ENCODE measurements at places on chromosomes 16 and 17.

- DNase-seq, result peak; percentile 54
These were observed 2.8 kb upstream of the UBTF start for GRCh38 chr17:44222112-44222869.

DNA sequence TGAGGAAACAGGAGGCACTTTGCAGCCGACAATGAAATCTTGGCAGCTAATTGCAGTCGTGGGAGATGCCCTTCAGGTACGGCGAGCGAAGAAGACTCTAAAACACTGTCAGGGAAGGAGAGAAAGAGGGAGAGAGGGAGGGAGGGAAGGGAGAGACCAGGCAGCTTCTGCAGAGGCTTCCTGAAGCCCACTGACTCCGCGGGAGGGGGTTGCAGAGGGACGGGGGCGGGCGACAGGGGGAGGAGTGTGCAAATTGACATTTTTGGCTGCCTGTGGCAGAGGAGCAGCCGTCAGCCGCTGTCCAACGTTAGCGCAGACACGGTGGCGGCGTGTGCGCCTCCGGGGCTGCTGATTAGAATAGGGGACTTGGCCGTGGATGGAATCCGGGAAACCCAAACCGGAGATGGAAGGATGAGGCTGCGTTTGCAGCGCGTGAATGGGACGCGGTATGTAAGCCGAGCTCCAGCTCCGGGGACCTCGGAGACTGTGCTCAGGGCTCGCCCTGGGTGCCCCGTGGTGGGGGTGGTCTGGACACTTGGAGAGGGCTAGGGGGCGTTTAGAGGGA lies 849.1 kb upstream of the RBFOX1 start:
- DNase-seq, result no peak

DNA sequence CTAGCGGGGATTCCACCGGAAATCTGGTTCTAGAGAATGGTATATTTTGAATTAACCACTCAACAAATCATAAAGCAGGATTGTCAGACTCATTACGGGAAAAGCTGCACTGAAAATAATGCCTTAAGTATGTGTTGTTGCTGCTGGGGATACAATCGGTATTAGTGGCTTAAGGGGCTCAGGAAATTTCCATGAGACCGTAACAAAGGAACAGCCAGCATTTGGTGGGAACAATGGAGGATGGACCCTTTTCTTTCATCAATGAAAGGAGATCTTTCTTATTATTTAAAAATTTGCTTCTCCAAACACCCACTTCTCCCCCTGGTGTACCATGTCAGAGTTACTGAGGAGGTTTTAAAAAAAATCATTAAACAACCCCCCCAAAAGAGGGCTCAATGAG lies 342.6 kb upstream of the ZFHX3 start:
- no peak for DNase-seq

GRCh38 chr17:9261081-9262012 lies 240.0 kb downstream of the NTN1 start:
- DNase-seq, result no peak

GRCh38 chr16:3938843-3939624 lies 58.5 kb upstream of the CREBBP start:
- DNase-seq, result peak; percentile 33

DNA sequence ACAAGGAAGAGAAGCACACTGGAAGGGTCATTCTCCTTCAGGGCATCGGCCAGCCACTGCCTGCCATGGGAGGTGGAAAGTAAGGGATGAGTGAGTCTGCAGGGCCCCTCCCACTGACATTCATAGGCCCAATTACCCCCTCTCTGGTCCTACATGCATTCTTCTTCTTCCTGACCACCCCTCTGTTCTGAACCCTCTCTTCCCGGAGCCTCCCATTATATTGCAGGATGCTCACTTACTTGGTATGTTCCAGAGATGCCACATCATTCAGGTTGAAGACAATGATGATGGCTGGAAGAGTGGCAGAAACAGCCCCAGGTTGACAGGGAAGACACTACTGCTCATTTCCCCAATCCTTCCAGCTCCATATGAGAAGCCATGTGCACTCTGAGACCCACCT lies 2.5 kb downstream of the RAB34 start:
- DNase-seq, result no peak

GRCh38 chr16:17404941-17405689 lies 65.6 kb downstream of the XYLT1 start:
- peak; percentile 39 for DNase-seq

- no peak for DNase-seq
These were observed 77.2 kb downstream of the TMC6 start for GRCh38 chr17:78051186-78051972.

DNA sequence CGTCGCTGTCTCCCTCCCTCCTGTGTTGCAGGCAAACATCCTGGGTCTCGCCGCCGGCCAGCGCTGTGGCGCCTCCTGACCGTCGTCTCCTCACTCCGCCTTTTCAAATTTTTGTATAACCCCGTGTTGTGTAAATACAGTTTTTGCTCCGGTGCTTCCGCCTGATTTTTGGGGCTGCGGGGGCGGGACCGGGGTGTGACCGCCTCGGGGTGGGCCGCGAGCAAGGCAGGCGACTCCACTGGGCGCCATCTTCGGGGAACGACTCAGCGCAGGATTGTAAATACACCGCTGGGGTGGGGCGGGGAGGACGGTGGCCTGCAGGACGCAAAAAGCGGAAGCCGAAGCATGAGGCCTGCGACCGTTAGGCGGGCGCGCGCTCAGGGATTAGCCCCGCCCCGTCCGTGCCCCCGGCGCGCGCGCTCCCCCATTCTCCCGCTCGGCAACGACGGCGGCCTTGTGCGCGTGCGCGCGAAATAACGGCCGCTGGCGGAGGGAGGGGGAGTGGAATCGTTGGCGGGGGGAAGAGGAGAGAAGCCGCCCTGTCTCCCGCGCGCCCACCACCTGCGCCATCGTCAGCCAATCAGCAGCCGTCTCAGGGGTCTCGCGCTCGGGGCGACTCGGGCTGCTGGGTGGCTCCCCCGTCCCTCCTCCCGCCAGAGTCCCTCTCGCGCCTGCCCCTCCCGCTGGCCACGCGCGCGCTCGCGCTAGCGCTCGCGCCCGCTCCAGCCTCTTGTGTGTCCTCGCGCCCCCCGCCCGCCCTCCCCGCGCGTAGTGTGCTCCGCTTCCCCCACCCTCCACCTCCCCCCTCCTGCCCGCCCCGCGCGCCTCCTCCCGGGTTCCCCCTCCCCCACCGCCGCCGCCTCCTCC lies 864 bp upstream of the MAZ start:
- DNase-seq, result peak; percentile 98

GRCh38 chr17:79114458-79115301 lies 40.1 kb downstream of the ENGASE start:
- DNase-seq, result no peak

GRCh38 chr16:66649167-66649566 lies 44.7 kb downstream of the CMTM3 start:
- no peak for DNase-seq

DNA sequence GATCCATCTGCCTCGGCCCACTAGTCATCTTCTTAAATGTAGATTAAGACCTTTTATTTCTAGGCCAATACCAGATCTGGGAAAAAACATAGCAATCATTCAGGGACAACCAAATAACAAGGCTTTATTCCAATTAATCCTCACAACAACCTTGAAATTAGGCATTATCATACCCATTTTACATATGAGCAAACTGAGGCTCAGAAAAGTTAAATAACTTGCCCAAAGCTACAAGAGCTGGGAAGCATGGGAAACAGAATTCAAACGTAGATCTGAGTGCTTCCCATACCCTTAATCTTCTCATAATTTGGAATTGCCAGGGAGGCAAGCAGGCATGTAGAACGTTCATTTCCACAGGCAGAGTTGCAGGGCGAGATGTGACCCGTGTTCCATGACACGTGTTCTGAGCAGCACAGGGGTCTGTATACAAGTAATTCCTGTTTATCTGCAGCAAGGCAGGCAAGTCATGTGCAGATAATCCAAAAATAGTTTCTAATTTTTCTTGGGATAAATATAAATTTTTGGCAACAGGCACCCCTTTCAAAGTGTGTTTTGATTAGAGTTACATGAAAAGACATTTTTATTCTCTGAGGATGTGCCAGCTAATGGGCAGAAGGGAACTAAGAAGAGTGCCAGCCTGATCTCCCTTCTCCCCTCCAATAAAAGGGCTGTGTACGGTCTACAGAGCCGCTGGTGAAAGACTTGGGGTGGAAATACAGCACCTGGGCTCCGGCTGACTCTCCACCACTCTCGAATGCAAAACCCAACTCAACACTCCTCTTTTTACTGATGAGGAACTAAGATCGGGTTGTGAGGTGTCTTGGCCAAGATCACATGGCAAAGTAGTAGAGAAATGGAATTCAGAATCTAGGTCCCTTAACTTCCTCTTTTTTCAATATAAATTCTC lies 27.7 kb upstream of the MYOCD start:
- DNase-seq, result no peak

DNA sequence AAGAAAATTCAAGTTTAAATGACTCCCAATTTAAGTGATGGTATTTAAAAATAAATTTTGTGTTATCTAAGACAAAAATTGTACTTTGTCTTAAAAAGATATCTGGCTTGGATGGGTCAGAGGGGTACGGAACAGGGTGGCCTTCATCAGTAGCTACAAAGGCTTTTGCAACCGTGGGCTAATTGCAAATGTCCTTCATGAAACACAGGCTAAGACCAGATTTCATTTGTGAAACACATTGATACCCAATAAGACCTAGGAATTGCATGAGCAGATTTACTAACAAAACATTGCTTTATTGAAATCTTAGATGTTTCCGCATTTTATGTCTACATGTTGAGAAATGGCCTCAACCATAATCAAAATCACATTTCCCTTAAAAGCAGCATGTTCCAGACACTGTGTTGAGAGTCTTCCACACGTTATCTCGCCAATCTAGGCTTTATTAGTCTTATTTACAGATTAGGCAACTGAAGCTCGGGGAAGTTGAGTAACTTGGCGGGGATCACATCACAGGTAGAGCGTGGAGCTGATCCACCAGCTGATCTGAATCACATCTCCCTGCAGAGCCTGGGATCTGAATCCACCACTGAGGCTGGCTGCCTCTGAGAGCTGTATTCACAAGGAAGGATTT lies 21.8 kb downstream of the FBXO39 start:
- no peak for DNase-seq

All from inflammatory macrophage treated with lipopolysaccharide for 4 hours (primary cell).